ENCODE measurements at places on chromosomes 4 and X.

GRCh38 chr4:72390409-72390808, 178.6 kb downstream of the ADAMTS3 start:
- DNase-seq = no peak

- DNase-seq = no peak
Measured at GRCh38 chr4:24805566-24805965, 10.2 kb downstream of the SOD3 start.

DNA sequence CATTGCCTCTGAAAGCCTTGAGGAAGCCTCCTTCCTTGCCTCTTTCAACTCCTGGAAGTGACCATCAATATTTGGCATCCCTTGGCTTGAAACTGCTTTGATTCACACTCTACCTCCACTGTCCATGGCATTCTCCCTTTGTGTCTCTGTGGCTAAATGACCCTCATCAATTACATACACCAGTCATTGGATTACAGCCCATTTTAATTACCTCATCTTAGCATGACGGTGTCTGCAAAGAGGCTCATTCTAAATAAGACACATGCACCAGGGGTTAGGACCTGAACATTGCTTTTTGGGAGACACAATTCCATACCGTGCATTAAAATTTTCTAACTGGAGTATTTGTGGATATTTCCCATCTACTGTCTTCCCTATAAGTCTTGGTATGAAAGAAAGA, 60.7 kb upstream of the FAM9A start:
- no peak for DNase-seq

DNA sequence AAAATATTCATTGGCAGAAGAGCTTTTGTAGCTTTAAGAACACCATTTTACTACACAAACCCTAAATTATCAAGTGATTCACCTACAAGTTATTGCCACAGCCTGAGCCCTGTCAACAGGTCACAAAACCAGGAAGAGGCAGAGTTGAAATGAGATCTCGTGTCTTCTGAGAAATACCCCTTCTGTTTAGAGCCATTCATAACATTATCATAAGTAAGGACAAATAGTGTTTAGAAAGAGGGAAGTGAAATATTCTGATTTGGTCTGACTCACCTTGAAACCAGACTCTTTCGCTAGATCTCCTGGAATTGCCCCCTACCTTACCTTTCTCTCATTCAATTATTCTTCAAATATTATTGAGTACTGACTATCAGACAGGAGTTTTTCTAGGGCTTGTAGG, 5.9 kb downstream of the ETDB start:
- no peak for DNase-seq

DNA sequence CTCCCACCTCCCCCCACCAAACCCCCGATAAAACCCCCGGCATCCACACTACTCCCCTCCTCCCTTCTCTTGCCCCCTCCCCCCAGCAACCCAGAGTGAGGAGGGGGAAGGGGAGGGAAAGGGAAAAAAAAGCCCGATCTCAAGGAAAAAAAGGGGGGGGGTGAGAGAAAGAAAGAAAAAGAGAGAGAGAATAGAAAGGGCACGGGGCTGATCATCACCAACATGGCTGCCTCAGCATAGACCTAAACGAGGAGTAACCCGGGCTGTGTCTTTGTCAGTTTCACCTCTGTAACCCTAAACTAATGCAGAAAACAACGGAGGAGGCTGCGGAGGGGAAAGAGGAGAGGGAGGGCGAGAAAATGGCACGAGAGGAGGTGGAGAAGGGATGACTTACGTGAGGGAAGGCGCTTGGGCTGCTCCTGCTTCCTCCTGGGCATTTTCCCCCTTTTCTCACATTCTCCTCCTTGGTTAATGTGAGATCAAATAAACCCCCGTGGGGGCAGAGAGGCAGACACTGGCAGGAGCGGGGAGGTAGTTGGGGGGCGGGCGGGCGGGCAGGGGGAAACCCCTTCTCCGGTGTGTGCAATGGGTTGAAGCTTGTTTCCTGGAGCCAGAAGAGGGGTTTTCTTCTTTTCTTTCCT, 532 bp downstream of the ZNF827 start:
- peak; percentile 49 for DNase-seq

DNA sequence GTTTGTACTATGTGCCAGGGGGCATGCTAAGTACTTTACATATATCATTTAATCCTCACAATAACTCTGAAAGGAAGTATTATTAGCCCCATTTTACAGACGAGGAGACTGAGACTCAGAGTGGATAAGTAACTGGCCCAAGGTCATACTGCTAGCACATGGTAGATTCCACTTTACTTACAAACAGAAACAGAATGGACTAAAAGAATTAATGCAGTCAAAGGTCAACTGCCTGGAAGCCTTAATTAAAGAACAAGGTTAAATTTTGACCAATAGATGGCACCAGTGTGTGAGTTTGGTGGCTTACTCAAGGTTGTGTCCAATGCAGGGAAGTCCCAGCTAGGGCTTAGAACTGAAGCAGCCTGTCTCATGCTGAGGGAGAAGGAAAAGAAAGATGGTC, 4.7 kb downstream of the RIPPLY1 start:
- DNase-seq = no peak

DNA sequence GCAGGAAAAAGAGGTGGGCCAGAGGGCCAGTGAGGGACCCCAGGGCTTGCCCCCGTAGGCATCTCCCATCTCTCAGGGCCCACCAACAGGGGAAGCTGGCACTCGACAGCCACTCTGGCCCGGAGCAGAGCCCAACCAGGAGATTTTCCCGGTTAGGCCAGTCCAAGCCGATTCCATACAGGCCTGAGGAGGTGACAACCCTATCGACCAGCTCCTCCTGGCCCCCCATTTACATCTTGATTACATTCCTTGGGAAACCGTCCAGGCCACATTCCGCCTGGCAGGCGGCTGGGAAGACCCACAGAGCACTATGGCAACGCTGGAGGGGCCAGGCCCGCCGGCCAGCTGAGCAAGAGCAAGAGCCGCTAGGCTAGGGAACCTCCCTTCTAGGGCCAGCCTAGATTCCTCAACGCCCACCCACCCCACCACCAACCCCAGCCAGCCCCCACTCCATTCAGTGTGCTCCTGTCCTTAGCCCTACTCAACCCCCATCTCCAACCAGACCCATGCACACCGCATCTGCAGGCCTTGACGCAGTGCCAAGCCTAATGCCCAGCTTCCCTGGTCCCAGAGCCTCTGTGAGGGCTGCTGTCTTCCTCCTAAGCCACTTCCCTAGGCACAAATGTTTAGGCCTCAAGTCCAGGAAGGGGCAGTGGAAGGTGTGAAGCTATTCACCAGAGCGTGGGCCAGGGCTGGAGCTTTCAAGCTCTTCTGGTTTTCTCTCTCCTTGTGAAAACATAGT, 161.2 kb downstream of the EFNB1 start:
- DNase-seq = no peak

DNA sequence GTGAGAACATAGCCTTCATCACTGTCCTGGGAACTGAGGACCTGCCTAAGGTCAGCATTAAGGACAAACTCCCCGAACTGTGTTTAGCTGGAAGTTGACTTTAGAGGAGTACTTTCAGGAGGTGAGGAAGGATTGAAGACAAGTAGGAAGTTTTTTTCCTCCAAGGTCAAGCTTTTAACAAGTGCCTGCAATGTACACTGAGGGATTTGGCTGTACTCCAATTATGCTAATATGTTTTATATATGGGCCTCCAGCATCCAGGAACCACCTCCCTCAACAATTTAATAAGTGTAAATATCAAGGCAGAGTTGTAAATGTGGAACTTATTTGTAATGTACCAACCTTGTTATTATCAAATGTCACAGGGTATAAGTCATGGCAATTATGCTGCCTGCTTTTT, 726.2 kb downstream of the RPA4 start:
- no peak for DNase-seq

DNA sequence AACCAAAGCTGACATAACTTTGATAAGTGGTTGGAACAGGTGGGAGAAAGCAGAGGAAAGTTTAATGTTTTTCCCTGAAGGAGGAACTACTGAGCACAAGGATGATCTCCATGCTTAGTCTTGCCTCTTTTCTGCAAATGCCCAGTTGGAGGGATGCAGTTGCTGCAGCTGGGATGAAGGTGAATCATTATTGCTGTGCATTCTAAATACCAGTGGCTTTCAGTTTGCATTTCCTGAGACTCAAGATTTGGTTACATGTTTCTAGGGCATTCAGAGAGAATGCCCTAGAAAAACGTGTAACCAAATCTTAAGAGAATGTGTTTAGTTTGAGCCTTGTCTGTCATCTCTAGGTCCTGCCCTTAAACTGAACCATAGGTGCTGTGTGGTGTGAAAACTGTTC, 42.2 kb downstream of the METTL14 start:
- no peak for DNase-seq

- DNase-seq = no peak
Measured at GRCh38 chr4:155667568-155668511, 1.2 kb downstream of the GUCY1A1 start.

DNA sequence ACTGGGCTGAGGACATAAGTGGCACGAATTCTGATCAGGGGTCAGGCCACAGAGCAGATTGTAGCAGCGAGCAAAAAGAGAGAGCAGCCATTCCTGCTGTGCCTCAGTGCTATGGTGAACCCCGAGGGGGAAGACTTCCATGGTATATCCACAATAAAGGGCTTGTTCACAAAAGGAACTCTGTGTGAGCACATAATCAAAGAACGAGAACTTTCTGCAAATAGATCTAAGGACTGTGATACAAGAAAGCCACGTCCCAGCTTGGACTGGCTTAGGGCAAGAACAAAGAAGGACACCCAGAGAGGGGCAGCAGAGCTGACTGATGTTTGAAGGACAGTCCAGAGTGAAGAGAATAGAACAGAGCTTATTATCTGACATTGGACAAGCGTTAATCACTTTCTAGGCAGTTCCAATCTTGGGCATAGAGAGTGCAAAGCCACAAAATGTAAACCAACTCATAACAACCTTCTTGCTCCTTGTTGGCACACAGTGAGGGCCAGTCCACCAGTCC, 24.0 kb downstream of the PPEF2 start:
- no peak for DNase-seq

DNA sequence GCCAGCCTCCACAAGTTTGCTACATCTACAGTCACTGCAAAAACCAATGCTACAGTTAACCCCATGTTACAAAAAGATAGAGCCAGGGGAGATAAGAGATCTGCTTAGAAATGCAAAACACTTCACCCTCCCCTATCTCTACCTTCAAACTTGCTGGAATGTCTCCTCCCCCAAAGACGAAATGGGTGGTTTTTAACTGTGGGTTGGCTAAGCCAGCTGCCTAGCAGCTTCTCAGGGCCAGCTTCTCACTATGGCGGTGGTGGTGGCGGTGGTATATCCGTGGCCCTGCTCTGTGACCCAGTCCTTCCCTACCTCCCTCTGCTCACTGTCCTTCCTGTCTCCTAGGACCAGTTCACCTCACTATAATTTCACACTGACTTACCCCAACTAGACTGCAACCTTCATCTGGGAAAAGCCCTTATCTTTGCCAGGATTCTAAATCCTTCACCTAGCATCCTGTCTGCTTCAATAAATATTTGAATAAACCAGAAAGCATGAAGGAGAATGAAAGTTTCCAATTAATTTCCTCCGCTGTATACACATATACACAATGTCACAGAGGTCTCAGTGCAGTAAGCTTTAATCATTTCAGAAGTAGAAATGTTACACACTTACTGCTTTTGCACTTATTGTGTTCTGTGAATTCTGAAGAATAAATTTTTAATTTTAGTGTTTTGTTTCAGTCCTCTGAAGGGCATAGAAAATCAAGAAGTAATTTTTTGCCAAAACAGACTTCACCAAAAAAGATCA, 46.3 kb downstream of the SH3KBP1 start:
- no peak for DNase-seq

DNA sequence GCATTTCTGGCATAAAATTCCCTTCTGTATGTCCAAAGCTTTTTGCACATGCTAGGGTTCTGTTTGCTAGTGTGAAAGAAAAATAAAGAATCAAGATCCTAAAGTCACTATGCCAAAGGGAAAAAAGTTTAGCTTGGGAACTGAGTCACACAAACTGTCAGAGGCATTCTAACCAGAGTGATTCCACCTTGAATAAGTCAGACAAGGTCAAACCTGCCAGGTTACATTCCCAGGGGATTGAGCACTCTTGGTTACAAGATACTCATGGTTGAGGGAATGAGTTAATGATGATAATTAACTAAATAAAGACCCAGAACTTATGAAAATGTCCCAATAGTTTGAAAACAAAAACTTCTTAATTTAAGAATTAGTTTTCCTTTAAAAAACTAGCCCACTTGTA, 13.7 kb upstream of the UGT2B17 start:
- DNase-seq = no peak

DNA sequence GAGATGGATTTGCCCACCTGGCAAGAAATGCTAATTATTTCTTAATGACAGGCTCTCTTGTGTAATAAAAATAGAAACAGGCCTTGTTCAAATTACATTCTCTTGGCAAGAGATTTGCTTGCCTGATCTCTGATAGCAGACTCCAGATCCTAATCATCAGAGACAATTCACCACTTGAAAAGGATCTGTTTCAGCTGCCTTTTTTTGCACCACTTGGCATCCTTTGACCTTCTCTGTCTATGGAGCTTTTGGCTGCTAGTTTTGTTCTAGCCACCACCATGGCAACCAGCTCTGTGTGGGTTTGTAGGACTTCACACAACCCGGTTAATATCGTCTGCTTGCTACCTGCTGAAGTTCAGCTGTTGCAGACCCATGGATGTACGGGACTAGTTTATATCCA, 241.1 kb upstream of the TLL1 start:
- DNase-seq = no peak

DNA sequence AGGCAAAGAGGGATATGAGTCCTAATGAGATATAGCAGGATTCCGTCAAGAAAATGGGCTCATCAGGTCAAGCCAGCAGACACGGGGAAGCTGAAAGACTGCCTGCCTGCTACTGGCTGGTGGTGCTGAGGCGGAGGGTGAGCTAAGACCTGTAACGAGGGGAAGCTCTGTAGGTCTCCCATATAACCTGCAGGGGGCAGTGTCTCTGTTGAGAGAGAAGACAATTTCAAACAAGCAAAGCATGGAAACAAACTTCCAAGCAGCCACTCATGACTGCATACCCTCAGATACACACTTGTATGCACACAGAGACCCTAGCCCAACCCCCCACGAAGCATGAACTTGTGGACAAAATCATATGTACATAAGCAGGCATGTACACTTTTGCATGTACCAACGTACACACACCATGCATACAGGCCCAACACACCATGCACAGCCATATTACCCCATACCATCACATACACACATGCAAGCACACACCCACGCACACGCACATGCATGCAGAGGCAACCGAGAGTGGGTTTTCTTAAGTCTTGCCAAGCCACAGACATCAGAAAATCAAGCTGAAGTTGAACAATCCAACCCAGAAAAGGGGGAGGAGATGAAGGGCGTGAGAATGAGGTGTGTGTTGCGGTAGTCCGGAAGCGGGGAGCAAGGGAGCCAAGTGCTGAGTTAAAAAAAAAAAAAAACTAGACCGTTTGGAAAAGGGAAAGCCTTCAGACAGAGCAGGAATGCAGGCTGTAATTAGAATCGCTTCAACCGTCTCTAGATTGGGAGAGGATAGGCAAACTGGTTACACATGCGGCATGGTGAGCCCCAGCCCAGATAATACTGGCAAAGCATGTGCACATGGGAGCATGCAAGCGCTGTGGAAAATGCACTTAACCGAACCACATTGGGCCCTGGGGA, 71.0 kb downstream of the PJA1 start:
- DNase-seq = peak; percentile 27

DNA sequence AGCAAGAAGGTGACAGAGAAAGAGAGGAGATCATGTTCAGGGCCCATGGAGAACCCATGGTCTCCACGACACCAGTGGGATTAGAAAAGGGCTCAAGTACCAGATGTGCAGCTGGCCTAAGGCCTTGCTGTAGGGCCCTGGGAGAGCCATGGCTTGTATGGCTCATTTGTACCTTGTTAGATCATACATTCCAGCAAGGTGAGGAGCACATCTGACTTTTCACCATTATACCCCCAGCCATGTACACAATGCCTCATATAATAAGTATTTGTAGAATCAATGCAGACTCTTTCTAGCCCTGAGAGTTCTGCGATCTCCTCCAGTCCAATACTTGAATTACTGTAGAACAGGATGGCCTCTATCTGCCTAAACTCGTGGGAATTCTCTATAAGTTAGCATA, 94.2 kb upstream of the MAP3K15 start:
- no peak for DNase-seq

All from activated CD4-positive, alpha-beta T cell treated with anti-CD3 and anti-CD28 coated beads for 4 hours (primary cell).